ENCODE measurements at places on chromosomes 4 and X.

DNA sequence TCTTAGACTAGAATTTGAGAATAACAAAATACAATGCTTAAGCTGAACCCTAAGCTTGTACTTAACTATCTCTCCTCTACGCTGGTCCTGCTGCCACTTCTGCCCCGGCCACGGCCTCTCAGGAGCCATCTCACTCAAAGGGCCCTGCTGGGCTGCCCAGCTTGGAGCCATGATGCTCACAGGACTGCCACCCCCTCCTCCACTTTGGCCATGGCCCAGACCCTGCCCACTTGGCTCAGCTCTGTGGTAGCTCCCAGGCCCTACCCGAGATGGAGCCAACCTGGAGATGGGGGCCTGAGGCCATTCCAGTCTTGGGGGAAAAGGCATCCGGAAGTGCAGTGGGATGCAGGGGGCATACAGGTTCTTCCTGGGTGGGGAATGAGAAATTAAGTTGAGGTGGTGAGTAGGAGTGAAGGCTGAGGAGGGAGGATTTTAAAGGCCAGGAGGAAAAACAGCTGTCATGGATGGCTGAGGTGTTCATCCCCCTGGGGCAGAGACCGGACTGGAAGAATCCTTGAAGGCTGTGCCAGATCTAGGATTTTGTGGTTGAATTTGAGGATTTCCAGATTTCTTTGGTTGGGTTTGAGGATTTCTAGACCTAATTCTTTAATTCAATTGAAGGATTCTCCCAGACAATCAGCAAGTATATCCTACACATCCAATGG is 824 bp downstream of the SASH3 start:
- no peak for DNase-seq

DNA sequence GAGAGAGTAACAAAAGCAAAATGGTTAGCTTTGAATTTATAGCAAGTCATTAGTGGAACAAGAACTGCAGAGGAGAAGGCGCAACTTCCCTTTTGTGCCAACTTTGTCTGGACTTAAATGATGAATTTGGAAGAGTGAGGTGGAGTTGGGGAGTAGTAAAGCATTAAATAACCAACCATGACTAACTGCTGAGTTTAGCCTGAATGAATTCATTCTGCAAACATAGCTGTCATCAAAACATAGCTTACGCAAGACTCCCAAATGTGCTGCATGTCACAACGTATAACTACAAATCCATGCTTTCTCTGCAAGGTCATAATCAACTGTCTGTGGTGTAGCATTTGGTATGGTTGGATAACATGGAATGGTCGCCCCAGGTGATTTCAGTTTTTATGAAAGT is 75.9 kb upstream of the RPL34 start:
- no peak for DNase-seq

DNA sequence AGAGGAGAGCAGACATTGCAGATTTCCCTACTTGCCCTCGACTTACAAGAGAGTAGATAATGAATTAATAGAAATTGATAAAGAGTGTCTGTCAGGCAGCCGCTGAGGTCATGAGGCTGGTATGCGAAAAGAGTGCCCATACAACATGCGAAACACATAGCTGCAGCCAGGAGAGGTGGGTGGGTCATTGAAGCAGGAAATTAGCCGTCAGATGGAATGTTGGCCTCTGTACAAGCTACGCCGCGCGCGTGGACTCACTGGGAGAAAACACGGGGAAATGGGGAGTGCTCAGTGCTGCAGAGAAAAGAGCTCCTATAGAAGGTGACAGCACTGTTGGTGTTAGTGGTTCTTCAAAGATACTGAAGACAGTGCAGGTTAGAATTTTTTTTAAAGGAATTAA is 125.1 kb downstream of the RAPGEF2 start:
- DNase-seq = no peak

DNA sequence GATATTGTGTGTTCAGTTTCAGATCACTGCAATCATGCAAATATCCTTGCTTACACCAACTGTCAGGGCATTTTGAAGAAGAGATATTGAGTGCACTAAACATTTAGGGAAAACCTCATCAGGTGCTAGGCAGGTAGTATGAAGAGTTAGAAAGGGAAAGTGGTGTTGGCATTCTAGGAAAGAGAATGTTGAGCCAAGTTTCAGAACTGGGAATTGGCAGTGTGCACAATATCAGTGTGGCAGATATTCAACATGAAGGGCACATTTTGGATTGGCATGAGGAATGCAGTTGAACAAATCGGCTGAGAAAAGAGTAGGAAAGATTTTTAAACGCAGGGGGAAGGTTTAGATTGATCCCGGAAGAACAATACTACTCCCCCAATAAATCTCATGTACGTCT is 43.4 kb upstream of the SMAD1 start:
- no peak for DNase-seq

DNA sequence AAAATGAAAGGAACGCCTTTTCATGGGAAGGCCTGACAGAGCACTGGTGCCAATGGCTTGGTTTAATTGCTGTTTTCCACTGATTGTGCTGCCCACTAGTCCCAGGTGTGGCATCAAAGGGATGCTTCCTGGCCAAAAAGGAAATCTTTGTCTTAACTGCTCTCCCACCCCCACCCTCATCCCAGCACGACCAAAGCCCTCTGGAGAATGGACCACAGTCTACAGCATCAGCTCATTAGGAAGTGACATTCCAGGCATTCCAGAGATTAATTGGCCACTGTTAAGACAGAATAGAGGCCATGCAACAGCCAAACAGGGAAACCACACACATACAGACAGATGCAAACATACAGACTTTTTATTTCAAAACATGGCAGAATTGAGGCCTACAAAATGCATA is 143.2 kb downstream of the LHFPL1 start:
- no peak for DNase-seq

DNA sequence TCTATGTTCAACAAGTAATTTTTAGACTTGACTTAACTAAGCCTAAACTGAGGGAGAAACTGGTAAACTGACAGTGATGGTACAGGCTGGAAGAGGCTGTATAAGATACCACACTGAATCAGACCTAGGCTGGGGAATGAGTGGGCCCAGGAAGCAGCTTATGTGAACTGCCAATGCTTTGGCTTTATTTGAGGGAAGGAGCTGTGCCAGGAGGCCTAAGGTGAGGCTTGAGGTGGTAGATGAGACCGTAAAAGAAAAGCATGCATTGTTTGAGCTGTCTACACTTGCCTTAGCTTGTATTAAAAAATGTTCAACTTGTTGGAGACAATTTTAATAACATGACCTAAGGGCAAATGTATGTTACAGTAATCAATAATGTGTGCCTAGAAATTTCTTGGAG is 96.2 kb downstream of the RS1 start:
- DNase-seq = no peak

- no peak for DNase-seq
Measured at GRCh38 chrX:78997870-78998558, 52.8 kb downstream of the P2RY10 start.

DNA sequence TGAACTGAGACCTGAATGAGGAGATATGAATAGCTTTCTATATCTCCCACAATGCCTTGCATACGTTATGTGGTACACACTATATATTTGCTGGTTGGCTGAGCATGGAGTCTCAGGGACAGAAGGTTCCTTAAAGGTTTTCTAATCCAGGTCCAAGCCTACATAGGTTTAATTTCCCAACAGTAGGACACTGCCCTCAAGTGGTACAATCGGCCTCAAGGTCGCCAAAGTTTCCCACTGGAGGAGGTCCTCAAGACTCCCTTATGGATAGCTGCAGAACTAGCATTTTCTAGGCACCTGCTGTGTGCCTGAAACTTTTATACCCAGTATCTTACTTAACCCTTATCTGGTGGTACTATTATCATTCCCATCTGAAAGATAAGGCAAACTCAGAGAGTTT is 21.0 kb upstream of the EFNB1 start:
- DNase-seq = peak; percentile 1

GRCh38 chr4:1795299-1796195 is 2.5 kb downstream of the FGFR3 start:
- no peak for DNase-seq

DNA sequence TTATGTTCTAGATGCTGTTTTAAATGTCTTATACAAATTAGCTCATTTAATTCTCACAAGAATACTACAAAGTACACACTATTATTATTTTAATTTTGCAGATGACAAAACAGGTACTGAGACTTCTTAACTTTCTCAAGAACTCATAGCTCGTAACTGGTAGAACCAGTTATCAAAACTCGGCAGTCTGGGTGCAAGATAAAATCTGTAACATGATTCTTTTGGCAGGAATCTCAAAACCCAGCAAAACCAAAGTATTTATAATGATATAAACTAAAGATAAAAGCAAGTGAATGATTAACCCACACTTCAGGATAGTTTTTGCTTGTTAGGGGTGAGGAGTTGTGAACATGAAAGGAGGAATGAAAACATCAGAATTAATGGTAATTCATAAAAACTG is 27.6 kb downstream of the CLNK start:
- DNase-seq = no peak

DNA sequence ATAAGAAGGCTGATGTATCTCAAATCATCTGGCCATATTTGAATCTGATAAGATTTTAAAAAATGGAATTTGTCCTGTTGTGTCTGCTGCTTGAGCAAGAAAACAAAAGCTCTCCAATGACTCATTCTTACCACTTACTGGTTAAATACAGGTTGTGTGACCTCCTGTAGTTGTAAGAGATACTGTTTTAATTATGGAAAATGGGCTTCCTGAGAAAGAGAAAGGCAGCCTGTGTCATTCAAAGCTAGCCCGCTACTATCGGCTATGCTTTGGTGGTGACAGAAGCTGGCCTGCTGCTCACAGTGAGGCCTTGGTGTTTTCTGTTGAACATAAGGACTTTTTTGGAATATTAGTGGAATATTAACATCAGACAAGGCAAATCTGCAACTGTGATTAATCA is 1722.1 kb upstream of the PCDH10 start:
- no peak for DNase-seq

DNA sequence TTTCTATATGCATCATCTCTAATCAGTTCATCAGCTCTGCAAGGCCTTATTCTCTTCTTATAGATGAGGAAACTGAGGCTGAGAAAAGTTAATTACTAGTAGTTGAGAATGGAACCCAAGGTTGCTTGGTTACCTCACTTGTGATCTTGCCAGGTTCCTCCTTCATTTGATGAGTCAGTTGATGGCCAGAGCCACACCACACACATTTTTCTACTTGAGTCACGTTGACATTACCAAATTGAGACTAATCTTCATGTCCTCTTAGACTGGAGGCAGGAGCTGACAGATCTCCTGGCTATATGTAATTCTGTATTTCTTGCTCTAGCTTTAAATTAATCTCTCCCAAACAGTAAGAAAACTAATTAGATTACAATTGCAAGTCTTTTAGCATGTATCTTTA is 428.4 kb downstream of the AFF2 start:
- no peak for DNase-seq

GRCh38 chr4:11842620-11843263 is 414.0 kb upstream of the HS3ST1 start:
- DNase-seq = no peak

DNA sequence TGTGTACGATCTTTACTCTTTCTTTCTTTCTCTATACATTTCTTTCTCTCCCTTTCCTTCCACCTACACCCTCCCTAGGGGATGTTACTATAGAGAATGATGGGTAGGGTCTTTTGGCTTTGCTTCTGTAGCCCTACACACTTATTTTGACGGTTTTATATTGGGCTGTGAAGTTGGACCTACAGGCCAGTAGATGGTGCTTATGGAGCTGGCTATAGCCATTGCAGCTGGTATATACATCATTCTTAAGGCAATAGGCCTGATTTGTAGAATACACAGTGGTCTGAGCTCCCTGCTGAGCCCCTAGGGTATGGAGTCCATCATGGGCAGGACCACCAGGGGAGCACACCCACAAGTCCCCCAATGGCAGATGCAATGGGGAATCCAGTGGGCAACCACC is 1869.7 kb downstream of the STIM2 start:
- no peak for DNase-seq

- DNase-seq = no peak
Measured at GRCh38 chrX:121114691-121115090, 67.3 kb downstream of the GLUD2 start.

DNA sequence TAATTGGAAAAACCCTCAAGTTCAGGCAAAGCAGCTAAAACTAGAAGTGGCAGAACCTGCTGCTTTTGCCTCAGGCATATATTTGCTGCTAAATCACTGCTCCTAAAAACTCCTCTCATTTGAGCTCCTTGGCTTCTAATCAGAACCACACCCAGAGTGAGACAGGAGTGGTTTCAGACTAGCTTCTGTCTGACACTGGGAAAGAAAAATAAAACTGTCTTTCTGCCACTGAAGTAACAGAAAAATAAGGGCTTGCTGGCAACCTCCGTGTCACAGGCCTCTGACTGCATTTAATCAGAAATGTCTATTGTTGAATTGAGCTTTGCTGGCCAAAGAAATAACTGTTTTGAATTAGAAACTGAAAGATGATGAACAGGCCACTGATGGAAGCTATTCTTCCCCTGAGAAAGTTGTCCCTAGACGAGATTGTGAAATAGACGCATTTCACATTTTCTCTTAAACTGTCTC is 52.1 kb upstream of the RAP2C start:
- no peak for DNase-seq

- DNase-seq = no peak
Measured at GRCh38 chr4:31391976-31392375, 671.8 kb downstream of the PCDH7 start.

DNA sequence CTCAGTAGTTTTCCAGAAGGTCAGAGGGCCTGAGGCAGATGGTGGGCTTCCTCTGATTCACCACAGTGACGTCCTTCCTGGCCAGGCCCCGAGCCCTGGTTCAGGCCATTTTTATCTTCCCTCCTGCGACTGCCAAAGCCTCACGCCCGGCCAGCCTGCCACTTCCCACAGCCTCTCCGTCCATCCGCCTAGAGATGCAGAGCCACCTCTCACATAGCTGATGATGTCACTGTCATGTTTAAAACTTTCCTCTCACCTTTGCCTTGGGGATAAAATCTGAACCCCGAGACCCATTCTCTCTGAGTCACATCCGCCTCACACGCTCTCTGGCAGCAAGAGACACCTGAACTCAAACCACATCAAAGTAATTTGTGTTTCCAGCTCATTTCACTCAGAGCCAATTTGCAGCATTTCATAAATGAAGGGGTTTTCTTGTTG is 175.3 kb downstream of the QDPR start:
- DNase-seq = no peak

- DNase-seq = no peak
Measured at GRCh38 chrX:39336671-39337311, 535.5 kb downstream of the MID1IP1 start.

DNA sequence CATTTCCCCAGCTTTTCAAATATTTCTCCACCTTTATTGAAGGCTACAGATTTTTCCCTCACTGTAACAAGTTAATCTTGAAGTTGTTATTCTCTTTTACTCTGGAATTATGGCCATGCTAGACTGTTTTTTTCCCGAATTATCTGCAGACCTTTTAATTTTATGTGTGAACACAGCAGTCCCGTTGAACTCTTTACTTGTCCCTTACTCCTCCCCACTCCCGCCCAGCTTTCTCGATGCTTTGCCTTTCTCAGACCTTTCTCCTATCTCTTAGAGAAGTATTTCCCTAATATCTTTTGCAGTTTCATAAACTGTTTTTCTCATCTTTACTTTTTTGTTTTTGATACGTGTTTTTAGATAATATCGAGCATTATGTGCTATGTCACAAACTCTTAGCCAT is 776 bp downstream of the CEP44 start:
- no peak for DNase-seq

- DNase-seq = no peak
Measured at GRCh38 chr4:106868381-106869035, 167.6 kb downstream of the DKK2 start.

- DNase-seq = no peak
Measured at GRCh38 chrX:153662266-153662665, 11.3 kb downstream of the PNCK start.

Data from DMS79 treated with DMSO at 0.1 percent for 48 hours (cell line).